ENCODE measurements at places on chromosomes 7 and 10.

DNA sequence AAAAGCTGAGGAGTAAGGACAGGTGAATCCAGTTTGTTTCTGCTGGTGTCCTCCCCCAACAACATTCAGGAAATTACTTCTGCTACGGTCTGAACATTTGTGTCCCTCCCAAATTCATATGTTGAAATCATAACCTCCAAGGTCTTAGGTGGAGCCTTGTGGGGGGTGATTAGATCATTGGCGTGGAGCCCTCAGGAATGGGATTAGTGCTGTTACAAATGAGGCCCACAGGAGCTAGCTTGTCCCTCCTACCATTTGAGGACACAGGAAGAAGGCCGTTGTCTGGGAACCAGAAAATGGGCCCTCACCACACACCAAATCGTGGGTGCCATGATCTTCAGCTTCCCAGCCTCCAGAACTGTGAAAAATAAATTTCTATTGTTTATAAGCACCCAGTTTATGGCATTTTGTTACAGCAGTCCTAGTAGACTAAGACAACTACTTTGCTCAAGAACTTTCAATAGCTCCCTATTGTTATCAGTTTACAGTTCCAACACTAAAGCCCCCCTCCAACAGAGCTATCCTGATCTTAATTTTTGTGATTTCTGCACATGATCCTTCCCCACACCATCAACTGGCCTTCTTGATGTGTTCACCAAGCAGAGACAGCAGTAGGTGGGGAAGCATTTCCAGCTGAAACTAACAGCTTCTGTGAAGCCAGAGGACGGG is 2.1 kb upstream of the LRMDA start:
- DNase-seq, result no peak

DNA sequence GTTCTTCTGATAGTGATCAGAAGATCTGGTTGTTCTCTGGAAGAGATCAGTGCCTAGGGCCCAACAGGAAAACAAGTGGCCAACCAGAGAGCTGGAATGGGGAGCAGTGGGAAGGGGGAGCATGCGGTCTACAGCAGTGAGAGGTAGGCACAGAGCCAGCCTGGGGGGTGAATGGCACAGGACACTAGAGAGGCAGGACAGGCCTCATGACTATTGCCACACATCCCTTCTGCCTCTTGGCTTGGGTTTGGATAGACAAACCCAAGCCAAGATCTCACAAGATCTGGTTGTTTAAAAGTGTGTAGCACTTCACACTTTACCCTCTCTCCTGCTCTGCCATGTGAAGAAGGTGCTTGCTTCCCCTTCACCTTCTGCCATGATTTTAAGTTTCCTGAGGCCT is 224.4 kb downstream of the ARHGAP12 start:
- no peak for DNase-seq

DNA sequence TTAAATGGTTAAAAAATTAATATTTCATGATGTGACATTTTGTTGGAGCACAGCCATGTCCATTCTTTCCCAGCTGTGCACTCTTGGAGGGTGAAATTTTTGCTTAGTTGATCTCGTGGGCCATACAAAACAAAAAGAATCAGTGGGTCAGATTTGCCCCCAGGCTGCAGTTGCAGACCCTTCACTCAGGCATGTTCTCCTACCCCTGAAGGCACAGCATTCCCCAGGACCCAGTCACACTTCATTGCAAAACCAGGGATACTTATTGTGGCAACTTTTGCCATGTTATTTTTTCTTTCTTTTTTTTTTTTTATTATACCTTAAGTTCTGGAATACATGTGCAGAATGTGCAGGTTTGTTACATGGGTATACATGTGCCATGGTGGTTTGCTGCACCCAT is 6.0 kb downstream of the TAS2R40 start:
- DNase-seq, result peak; percentile 29

DNA sequence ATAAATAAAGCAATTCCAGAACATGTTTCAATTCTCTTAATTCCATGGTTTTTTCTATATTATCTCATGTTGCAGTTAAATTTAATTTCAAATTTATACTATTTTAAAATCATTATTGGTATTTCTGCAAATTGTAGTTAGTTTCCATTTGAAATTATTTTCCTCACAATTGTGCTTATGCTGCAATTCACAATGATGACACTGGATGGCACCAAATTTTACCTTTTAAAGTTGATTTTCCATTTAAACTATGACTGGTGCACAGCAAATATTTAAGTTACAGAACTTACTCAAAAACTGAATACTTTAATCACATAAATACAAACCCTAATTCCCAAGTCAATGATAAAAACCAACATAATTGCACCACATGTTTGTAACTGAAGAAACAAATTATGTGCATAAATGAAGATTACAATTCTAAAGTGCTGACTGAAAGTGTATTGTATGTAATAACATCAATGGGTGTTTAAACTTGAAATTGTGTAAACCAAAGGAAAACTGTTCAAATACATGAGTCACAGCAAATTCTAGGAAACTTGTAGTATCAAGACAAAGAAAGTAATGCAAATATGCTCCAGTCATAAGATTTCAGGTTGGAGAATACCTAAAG is 75.3 kb upstream of the AASS start:
- DNase-seq, result peak; percentile 24

GRCh38 chr10:128859738-128860386 is 607.2 kb upstream of the MGMT start:
- peak; percentile 10 for DNase-seq

DNA sequence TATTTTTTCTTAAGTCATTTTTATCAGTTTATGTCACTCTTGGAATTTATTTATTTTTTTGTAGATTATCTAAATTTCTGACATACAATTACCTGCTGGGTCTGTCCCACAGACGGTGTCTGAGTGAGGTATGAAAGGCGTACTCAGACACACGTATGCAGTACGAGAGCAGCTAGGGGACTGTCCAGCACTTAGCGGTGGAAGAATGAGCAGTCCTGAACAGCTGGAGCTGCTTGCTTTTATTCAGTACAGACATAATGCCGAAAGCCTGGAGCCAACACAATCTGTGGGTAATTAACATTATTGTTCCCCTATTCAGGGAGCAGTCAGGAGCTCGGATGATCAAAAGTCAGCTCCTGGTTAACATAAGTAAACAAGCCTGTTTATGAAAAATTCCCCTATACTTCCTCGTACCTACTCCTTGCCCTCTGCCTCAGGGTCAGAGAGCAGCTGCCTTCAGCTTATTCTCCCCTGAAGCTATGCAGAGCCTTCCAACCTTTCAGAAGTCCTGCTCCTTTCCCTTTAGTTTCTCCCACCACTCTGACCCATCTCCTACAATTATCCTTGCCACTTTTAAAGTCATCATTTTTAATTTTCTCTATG is 488.0 kb upstream of the POM121L12 start:
- DNase-seq, result no peak

DNA sequence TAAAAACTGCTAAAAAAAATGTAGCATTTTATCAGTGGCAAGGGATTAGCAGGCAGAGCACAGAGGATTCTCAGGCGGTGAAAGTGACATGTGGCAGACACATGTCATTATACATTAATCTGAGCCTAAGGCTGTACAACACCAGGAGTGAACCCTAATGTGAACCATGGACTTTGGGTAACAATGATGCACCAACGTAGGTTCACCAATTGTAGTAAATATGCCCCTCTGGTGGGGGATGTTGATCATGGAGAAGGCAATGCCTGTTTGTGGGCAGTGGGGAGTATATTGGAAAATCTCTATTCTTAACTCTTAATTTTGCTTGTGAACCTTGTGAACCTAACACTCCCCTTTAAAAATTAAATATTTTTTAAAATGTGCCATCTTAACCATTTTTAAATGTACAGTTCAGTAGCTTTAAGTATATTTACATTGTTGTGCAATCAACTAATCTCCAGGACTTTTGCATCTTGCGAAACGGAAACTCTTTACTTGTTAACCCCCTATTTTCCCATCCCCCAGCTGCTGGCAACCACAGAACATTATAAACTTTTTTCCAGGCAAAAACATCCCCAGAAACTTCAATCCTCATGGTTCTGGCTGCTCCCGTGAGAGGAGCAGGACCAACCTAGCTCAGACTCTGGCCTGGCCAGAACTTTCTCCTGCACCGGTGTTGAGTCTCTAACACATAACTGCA is 29.9 kb downstream of the LRRC20 start:
- DNase-seq, result peak; percentile 80

DNA sequence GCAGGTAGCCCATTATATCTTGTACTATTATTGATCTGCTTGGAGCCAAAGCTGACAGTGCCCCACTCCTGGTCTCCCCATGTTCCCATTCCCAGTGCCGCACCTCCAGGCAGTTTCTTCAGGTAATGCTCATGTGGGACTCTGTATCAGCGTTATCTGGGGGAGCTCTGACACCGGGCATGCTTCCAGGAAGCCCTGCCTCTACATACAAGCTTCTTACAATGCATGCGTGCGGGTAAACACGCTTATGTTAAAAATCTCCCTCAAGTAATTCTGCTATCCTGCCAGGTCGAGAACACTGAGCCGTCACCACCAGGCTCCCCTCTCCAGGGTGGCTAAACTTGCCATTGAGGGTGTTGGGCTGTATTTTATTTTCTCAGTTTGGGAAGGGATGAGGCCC is 61.6 kb upstream of the LBX1 start:
- no peak for DNase-seq

- DNase-seq, result no peak
Measured at GRCh38 chr10:5956146-5956936, 21.0 kb downstream of the IL15RA start.

DNA sequence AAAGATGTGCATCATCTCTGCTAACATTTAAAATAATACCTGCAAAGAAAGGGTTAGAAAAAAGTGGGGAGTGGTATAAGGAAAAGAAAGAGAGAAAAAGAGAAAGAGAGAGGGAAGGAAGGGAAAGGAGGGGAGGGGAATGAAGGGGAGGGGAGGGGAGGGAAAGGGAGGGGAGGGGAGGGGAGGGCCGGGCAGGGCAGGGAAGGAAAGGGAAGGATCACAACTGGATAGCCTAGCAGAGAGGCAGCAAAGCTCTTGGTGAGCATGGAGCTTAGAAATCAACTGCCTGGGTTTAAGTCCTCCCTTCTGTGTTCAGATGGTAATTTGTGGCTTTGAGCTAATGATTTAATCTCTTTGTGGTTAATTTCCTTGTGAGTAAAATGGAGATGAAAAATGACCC is 5.4 kb upstream of the FAM237B start:
- DNase-seq, result no peak

- DNase-seq, result no peak
Measured at GRCh38 chr10:112588225-112588990, 141.4 kb downstream of the VTI1A start.

GRCh38 chr10:98193037-98193436 is 58.6 kb downstream of the R3HCC1L start:
- DNase-seq, result no peak

GRCh38 chr7:38171623-38172391 is 6.2 kb upstream of the STARD3NL start:
- no peak for DNase-seq

DNA sequence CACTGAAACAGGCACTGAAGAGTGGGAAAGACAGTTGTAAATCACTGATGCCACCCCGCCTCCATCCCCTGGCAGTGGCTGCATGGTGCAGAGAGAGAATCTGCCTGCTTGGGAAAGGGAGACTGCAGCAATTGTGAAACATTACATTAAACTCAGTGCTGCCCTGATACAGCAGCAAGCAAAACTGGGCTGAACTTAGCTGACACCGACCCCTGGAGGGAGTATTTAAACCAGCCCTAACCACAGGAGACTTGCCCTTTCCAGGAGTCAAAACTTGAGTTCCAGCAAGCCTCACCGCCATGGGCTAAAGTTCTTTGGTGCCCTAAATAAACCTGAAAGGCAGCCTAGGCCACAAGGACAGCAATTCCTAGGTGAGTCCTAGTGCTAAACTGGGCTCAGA is 109.4 kb upstream of the PLPP4 start:
- no peak for DNase-seq

DNA sequence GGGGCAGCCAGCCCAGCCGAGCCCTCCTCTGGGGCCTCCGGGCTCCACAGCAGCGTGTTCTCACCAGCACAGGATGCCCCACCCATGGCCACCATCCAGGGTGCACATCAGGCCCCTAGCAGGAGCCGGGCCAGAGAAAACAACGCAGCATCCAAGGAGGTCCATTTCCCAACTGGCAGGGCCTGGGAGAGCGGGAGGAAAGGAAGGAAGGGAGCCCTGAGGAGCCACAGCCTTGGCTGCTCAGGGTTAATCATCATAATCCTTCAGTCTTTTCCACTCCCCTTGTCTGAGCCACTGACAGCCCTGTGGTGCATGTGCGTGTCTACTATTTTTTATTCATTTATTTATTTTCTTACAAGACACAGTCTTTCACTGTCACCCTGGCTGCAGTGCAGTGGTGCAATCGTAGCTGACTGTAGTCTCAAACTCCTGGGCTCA is 3.6 kb downstream of the PLAC9 start:
- DNase-seq, result peak; percentile 60

DNA sequence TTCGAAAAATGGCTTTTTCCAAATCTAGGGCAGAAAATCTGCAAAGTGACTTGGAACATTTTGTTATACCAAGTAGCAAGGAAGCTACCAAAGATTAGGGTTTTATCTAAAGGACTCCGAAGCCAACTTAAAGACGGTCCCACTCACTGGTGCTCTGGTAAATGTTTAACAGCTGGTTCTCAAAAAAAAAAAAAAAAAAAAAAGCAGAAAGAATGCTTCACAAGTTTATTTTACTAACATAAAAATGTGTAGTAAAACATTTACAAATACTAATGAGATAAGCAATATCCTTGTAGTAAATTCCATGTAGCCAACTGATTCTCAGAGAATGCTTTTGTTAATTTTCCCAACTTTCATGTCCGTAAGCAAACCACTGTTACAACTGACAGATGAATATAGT is 38.4 kb downstream of the TAF3 start:
- no peak for DNase-seq

GRCh38 chr10:70956029-70956759 is 67.8 kb upstream of the PCBD1 start:
- DNase-seq, result no peak

- no peak for DNase-seq
Measured at GRCh38 chr7:151728746-151729145, 148.2 kb downstream of the PRKAG2 start.

DNA sequence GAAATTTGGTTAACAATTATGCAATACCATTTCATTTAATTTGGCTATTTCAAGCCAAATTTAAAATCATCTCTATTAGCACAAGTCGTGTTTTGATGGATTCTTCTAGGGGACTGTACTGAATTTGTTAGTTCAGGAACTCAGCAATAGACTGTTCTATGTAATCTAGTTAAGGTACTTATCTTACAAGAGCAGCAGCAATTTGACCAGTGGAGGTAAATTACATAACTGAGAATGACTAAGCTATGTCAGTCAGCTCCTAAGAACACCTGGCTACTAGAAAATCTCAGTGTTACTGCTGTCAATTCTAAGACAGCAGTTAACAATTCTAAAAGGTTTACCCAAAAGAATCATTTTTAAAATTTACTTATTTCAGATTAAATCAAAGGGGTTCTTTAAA is 513.9 kb upstream of the ZWINT start:
- DNase-seq, result no peak

- DNase-seq, result no peak
Measured at GRCh38 chr10:113970641-113971040, 73.0 kb upstream of the ADRB1 start.

DNA sequence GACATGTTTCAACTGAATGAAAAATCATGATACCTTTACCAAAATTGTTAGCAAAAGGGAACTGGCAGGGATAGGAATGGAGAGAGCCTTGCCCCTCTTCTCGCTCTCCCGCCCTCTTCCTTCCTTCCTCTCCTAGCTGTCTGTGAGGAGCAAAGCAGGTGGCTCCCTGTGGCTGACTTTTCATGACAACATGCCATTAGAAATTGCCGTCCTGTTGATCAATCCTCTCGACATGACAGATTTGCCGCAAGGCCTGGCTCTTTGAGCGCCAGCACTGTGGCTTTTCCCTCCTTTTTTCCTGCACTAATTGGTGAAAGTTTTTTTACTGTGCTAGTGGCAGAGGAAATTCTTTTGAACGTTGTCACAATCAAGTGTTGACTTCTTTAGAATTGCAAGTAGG is 171.1 kb downstream of the TCF7L2 start:
- DNase-seq, result no peak
